GM18507 (cell line): ENCODE measurements at places on chromosomes 4 and X.

GRCh38 chr4:15374656-15375055 is 53.2 kb upstream of the C1QTNF7 start:
- DNase-seq, result no peak

DNA sequence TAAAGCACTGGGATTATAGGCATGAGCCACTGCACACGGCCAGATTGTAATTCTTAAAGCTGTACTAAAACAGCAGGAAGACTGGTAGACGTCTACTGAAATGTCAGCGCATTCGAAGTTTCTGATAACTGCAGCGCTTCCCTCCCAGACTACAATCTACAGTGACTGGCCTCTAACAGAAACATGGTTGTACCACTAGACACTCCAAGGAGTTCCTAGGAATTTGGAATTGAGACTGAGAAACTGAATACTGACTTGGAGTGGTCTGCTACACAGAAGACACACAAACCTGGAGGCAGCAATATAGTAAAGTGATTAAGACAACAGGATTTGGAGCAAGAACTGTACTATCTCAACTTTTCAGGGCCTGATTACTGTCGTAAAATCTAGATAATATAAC is 937 bp downstream of the HELQ start:
- no peak for DNase-seq

DNA sequence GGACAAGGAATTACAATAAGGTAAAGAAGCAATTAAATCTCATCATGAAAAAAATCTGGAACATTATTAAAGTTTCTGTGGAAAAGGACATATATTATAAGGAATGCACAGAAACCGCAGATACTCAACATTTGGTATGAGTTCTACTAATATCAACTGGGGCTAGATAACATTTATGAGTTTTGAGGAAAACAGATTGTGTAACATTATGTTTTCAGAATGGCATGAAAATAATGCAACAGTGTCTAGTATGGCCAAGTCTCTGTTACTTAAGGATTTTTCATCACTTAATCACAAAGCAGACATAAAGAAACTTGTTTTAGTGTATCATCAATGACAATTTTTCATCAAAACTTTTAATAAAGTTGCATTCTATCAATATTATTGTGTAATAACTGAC is 785.0 kb downstream of the GLUD2 start:
- no peak for DNase-seq

GRCh38 chr4:10371869-10372471 is 85.3 kb downstream of the ZNF518B start:
- no peak for DNase-seq

GRCh38 chr4:123606336-123606735 is 209.7 kb downstream of the SPRY1 start:
- no peak for DNase-seq

GRCh38 chr4:26161030-26161824 is 159.6 kb upstream of the RBPJ start:
- no peak for DNase-seq
